Suprapubic skin (tissue), 4 donors: ENCODE measurements at places on chromosomes 6 and 20. TPM values are rescaled to one million over a fixed set of nuclear protein-coding genes. Genes with fewer than 3 reads are reported as not detected.

The HLA-DQB2 gene
- 97.2 TPM for total RNA-seq

DNA sequence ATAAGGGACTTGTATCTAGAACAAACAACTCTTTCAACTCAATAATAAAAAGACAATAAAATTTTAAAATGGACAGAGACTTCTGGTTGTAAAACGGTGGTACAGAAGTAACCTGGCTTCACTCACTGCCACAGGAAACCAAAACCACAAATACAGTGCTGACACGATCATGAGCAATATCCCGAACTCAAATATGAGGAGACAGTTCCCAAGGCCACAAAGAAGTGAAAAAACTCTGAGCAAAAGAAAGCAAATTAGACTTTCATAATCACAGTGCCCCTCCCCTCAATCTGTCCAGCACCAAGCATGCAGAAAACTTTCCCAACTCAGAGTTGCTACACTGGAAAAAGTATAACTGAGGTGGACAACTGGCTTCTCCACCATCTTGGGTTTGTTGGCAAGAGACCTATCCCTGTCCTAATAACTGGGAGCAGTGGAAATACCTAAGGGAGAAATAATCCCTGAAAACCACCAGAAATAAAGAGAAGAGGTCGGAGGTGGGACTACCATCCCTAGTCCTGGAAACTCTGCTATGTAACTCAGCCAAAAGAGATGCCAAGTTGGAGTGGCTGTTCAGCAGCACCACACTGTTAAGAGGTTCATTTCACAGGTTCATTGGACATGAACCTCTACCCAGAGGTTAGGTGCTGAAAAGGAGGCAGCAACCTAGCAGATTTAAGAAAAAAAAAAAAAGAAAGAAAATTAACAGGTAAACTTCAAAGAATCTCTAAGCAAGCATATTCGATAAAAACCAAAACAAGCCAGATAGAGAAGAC is 55.5 kb downstream of the REV3L start:
- no peak for DNase-seq

The PRL gene
- total RNA-seq: not detected

The BRD2 gene
- total RNA-seq: 145 TPM

GRCh38 chr6:34281702-34282334 is 33.0 kb upstream of the SMIM29 start:
- no peak for DNase-seq

The CASP8AP2 gene
- 8.8 TPM for total RNA-seq

The AFG1L gene
- 1.3 TPM for total RNA-seq

DNA sequence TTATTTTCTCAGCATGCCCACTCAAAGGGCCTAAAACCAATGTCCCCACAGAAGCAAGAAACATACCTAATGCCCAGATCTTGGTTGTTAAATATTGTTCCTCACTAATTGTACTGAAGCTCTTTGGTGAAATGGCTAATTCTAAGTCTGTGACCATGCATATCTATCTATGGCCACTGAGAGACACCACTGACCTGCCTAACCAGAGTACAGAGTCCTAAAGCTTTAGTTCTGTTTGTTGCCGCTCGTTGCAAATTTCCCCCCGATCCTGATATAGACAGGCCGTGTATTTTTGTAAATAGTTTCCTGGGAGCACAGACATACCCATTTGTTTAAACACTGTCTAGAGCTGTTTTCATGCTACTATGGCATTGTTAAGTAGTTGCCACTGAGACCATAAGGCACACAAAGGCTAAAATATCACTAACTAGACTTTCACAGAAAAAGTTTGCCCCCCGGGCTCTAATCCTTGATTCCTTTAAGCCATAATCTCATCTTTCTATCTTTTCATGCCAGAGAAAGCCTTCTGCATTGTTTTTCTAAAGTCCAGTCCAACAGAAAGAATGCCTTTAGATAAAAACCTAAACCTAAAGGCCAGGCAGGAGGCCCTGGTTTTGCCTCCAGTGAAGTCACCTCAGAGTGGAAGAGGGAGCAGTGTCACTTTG is 48.7 kb downstream of the DNAAF9 start:
- DNase-seq: no peak

The FRMD1 gene
- 0.64 TPM for total RNA-seq

DNA sequence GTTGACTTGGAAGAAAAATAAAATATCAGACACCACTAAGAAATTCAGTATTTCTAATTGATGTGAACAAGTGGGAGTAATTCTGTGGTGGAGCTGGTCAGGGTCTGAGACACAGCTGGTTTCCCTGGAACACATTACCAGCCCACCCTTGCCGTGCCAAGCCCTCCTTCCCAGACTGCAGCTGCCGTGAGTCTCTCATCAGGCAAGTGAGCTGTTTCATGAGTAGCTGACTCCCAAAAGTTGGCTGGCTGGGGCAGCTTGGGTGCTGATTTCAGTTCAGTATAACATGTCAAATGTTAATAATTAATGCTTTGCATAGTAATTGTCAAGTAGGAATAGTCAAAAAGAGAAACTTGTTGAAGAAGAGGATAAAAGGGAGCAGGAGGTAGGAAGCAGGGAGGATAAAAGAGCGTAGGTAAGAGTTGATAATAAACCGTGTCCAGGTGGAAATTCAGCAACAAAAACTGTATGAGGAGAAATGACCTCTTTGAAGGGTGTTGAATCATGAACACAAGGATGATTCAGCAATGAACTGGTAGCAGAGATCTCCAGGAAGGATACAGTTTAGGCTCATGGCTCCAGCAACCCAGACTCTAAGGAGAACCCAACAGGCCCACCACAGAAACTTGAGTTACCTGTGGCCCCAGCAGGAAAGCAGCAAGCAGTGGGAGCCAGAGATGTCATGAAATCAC is 110.9 kb upstream of the SSTR4 start:
- no peak for DNase-seq

The KHDRBS2 gene
- not detected for total RNA-seq

DNA sequence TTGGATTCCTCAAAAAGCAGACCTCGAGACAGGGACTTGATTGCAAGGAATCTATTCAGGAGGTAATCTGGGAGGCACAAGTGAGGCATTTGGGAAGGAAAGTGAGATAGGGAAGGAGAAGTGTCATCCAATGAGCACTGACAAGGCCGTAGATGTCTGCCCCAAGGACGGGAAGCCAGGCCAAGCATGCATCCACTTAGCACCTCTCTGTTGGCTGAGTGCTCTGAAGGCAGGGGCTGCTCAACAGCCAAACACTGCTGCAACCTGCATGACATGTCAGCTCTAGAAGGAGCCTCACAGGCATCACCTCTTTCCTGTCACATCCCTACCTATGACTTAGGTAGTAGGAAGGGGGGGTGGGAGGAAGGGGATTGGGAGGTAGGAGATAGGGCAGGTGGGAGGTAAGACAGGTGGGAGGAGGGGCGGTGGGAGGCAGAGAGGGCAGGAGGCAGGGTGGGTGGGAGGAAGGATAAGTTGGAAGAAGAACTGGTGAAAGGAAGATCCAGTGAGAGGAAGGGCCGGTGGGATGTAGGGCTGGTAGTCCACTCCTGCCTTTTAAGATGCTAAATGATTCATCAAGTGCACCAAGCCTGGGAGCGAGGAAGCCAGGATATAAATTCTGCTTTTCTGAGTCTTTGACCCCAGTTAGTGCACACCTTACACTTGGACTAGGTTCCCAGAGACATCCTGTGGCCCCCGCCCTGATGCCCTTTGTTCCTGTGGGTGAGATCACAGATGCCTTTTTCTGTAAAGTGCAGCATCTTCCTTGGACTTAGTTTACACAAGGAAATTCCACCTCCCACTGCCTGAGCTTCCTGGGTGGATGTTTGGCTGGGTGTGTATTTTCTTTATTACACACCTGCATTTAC is 83.8 kb upstream of the NXT1 start:
- DNase-seq: no peak
